ENCODE measurements at places on chromosomes 7 and 10. TPM values are rescaled to one million over a fixed set of nuclear protein-coding genes. Genes with fewer than 3 reads are reported as not detected.

GRCh38 chr10:96366508-96366907 lies 7.7 kb upstream of the OPALIN start:
- no peak overlapping the region for H3K4me3 ChIP-seq
- H3K27ac ChIP-seq, result no peak overlapping the region
- no peak for DNase-seq
- peaks cover 2% of the 10 kb centered on the region for H3K4me1 ChIP-seq
- H3K27me3 ChIP-seq, result no peaks in the 10 kb centered on the region

- H3K4me3 ChIP-seq, result no peak overlapping the region
- no peaks in the 10 kb centered on the region for H3K27me3 ChIP-seq
- H3K27ac ChIP-seq, result no peak overlapping the region
- DNase-seq, result no peak
Measured at GRCh38 chr10:73967022-73967429, 30.9 kb upstream of the VCL start.

- H3K4me3 ChIP-seq, result no peak overlapping the region
- H3K36me3 ChIP-seq, result no peaks in the 10 kb centered on the region
- no peak for DNase-seq
- no peak overlapping the region for H3K27ac ChIP-seq
- no peaks in the 10 kb centered on the region for H3K27me3 ChIP-seq
- H3K4me1 ChIP-seq, result peaks cover 11% of the 10 kb centered on the region
Measured at GRCh38 chr7:128928159-128928813, 9.4 kb upstream of the IRF5 start.

- no peaks in the 10 kb centered on the region for H3K4me1 ChIP-seq
- DNase-seq, result no peak
- H3K4me3 ChIP-seq, result no peak overlapping the region
- no peaks in the 10 kb centered on the region for H3K36me3 ChIP-seq
Measured at GRCh38 chr10:113356794-113357680, 195.8 kb upstream of the HABP2 start.

DNA sequence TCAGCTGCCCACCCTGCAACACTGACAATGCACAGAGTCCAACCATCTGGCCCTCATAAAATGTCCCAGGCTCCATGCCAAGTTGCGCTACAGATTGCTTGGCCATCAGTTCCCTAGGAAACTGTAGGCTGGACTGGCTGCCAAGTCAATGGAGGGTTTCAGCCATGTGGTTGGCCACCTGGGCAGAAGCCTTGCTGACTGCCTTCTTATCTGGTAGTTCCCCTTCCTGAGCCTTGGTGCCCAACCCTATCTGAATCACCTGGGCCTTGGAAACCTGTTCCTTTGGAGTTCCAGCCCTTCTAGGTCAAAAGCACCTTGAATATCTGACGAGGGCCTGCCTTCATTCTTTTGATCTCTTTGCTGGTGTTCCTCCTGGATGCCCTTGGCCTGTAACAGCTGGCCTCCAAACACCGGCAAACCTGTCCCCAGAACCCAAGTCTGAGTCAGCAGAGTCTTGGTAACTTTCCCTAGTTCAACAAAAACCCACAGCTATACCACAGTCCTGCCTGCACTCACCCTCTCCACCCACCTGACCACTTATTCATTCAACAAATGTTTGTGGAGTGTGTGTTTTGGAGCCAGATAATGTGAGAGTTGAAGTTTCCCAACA lies 37.4 kb upstream of the KDM7A start:
- no peak overlapping the region for H3K27ac ChIP-seq
- H3K4me1 ChIP-seq, result peaks cover 7% of the 10 kb centered on the region
- H3K4me3 ChIP-seq, result no peak overlapping the region
- H3K27me3 ChIP-seq, result no peaks in the 10 kb centered on the region
- DNase-seq, result no peak
- H3K36me3 ChIP-seq, result no peaks in the 10 kb centered on the region

DNA sequence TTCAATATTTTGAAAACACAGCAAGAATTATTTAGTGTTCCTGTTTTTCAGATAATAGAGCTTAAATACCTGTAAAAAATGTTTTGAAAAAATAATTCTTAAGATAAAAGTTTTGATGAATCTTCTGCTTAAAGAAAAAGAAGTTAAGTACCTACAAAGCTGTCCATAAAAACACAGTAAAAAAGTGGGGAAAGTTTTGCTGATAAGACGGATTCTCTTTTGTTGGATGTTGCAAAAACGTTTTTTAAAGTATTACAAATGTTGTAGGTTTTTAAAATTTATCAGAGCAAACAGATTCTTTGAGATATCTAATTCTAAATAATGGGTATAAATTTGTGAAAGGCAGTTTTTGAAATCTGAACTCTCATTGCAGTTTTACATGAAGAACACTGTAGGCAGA lies 12.2 kb downstream of the DMTF1 start:
- no peaks in the 10 kb centered on the region for H3K4me1 ChIP-seq
- H3K36me3 ChIP-seq, result no peaks in the 10 kb centered on the region
- no peak overlapping the region for H3K4me3 ChIP-seq
- H3K27me3 ChIP-seq, result no peaks in the 10 kb centered on the region
- DNase-seq, result no peak
- H3K27ac ChIP-seq, result no peak overlapping the region

- peaks cover 4% of the 10 kb centered on the region for H3K36me3 ChIP-seq
- H3K27ac ChIP-seq, result no peak overlapping the region
- H3K4me1 ChIP-seq, result peaks cover 11% of the 10 kb centered on the region
- no peaks in the 10 kb centered on the region for H3K27me3 ChIP-seq
- no peak for DNase-seq
Measured at GRCh38 chr7:30469303-30469702, 9.3 kb downstream of the NOD1 start.

- H3K4me3 ChIP-seq, result no peak overlapping the region
- H3K27ac ChIP-seq, result no peak overlapping the region
- no peaks in the 10 kb centered on the region for H3K27me3 ChIP-seq
- no peaks in the 10 kb centered on the region for H3K36me3 ChIP-seq
Measured at GRCh38 chr10:29240986-29241660, 47.7 kb upstream of the LYZL1 start.

DNA sequence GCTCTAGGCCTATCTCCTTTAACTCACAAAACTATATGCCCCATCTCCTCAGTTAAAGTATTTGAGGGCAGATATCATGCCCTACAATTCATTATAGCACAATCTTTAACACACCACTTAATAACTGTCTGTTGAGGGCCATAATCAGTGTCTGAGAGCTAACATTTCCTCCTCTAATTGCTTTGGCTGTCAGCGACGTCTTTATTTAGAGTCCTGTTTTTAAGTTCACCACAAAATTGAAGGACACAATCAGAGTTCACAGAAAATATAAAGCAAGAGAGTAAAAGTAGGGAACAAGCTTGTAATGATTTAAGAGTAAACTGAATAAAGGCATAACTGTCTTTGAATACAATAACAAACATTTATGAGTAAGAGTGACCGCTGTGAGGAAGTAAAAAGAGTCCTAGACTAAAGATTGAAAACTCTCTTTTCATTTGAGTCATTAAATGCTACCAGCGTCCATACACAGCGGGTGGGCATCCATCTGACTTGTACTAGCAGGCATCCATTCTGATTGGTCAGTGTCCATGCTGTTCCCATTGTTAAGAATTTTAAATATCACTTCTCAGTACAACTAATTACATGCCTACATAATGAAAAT lies 38.4 kb upstream of the ABCB4 start:
- no peak for DNase-seq
- H3K27me3 ChIP-seq, result no peaks in the 10 kb centered on the region
- H3K4me1 ChIP-seq, result no peaks in the 10 kb centered on the region
- no peak overlapping the region for H3K4me3 ChIP-seq

- no peak overlapping the region for H3K4me3 ChIP-seq
- no peaks in the 10 kb centered on the region for H3K27me3 ChIP-seq
- no peaks in the 10 kb centered on the region for H3K36me3 ChIP-seq
- H3K4me1 ChIP-seq, result no peaks in the 10 kb centered on the region
Measured at GRCh38 chr7:36961097-36961496, 236.8 kb upstream of the AOAH start.

- H3K27ac ChIP-seq, result peak overlapping the region; percentile 99
- no peaks in the 10 kb centered on the region for H3K36me3 ChIP-seq
- peaks cover 39% of the 10 kb centered on the region for H3K4me1 ChIP-seq
- H3K4me3 ChIP-seq, result peak overlapping the region; percentile 88
- peak; percentile 18 for DNase-seq
- H3K27me3 ChIP-seq, result no peaks in the 10 kb centered on the region
Measured at GRCh38 chr7:39950473-39951225, 593 bp downstream of the CDK13 start.

GRCh38 chr7:1663223-1663622 lies 6.9 kb upstream of the ELFN1 start:
- H3K27ac ChIP-seq, result no peak overlapping the region
- no peaks in the 10 kb centered on the region for H3K36me3 ChIP-seq
- peaks cover 12% of the 10 kb centered on the region for H3K4me1 ChIP-seq
- H3K4me3 ChIP-seq, result no peak overlapping the region

GRCh38 chr10:93498166-93498565 lies 1.8 kb downstream of the CEP55 start:
- H3K27me3 ChIP-seq, result no peaks in the 10 kb centered on the region
- no peak overlapping the region for H3K4me3 ChIP-seq
- H3K36me3 ChIP-seq, result no peaks in the 10 kb centered on the region
- H3K27ac ChIP-seq, result no peak overlapping the region
- DNase-seq, result no peak
- H3K4me1 ChIP-seq, result peaks cover 8% of the 10 kb centered on the region

- H3K36me3 ChIP-seq, result no peaks in the 10 kb centered on the region
- no peak overlapping the region for H3K27ac ChIP-seq
- H3K27me3 ChIP-seq, result no peaks in the 10 kb centered on the region
- H3K4me1 ChIP-seq, result peaks cover 1% of the 10 kb centered on the region
- DNase-seq, result no peak
Measured at GRCh38 chr10:3085785-3086567, 18.6 kb downstream of the PFKP start.

DNA sequence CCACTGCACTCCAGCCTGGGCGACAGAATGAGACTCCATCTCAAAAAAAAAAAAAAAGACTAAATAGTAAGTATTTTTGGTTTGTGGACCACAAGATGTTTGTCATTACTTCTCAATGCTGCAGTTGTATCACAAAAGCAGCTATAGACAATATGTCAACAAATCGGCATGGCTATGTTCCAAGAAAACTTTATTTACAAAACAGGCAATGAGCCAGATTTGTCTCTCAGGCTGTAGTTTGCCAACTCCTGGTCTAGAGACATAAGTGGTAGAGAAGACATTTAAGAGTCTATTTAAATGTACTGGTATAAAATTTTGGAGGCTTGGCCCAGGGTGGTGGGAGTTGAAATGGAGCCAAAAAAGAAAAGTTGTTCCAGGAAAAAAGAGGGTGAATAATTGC lies 185.8 kb downstream of the SORCS1 start:
- H3K4me3 ChIP-seq, result no peak overlapping the region
- DNase-seq, result no peak
- no peaks in the 10 kb centered on the region for H3K36me3 ChIP-seq
- no peak overlapping the region for H3K27ac ChIP-seq
- H3K27me3 ChIP-seq, result no peaks in the 10 kb centered on the region

GRCh38 chr10:102819054-102819453 lies 18.2 kb downstream of the CYP17A1 start:
- peaks cover 18% of the 10 kb centered on the region for H3K36me3 ChIP-seq
- no peaks in the 10 kb centered on the region for H3K27me3 ChIP-seq
- H3K27ac ChIP-seq, result no peak overlapping the region
- H3K4me1 ChIP-seq, result no peaks in the 10 kb centered on the region
- no peak for DNase-seq

DNA sequence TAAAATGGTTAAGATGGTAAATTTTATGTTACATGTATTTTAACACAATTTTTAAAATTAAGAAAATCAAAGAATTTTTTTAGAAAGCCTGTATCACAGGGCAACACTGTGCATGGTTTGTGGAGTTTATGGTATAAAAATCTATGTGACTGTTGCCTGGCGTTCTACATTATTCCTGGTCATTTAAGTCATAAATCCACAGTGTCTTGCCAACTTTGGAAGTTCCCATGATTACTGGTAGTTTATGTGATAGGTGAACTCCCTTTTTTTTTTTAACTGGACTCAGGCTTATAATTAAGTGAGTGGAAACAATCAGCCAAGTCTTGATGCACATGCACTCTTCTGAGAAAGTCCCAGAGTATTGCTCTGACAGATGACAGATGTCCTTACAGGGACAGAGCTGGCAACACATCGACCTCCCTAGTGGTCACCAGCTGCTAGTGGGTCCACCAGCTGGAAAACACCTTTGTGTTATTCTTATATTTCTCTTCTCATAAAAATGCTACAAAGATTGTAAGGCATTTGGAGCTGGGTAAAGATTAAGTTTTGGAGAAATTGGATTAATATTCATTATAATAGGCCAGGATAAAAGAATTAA lies 8.8 kb upstream of the STN1 start:
- H3K27ac ChIP-seq, result no peak overlapping the region
- no peaks in the 10 kb centered on the region for H3K36me3 ChIP-seq
- DNase-seq, result no peak
- no peaks in the 10 kb centered on the region for H3K27me3 ChIP-seq
- no peak overlapping the region for H3K4me3 ChIP-seq

DNA sequence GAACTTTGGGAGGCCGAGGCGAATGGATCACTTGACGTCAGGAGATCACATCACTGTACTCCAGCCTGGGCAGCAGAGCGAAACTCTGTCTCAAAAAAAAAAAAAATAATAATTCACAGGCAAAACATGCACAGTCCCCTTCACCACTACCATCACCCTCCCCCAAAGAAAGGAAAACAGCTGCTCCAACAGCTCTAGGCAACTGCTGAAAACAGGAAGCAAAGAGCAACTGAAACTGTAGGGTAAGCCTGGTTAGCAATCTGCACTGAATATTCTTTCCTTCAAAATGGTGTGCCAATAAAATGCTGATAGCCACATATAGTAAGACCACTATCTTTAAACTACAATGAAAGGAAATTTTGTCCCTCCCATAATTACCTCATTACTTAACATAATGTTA lies 11.8 kb downstream of the NT5C2 start:
- DNase-seq, result no peak
- H3K27me3 ChIP-seq, result no peaks in the 10 kb centered on the region
- H3K27ac ChIP-seq, result no peak overlapping the region

DNA sequence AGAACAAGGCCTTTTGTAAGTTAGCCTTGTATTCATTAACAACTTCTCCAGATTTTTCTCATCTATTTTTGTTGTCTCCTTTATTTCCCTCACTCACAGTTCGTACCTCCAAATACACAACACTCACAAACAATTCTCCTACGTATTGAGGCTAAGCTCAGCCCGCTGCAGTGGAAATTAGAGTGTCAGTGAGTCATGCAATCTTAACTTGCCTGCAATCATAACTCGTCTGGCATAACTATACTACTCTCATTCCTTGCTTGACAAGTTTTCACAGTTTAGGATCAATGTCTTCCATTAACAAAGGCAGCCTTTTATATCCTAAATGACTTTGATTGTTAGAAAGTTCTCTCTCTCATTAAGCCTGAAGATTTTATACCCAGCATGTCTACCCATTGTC lies 23.8 kb downstream of the TMEM196 start:
- no peak overlapping the region for H3K4me3 ChIP-seq
- H3K27ac ChIP-seq, result no peak overlapping the region
- H3K4me1 ChIP-seq, result no peaks in the 10 kb centered on the region
- no peaks in the 10 kb centered on the region for H3K27me3 ChIP-seq
- no peak for DNase-seq
- no peaks in the 10 kb centered on the region for H3K36me3 ChIP-seq

The ST8SIA6 gene
- 3.2 TPM for total RNA-seq

The HOXA5 gene
- 0.32 TPM for total RNA-seq

The PLCE1 gene
- total RNA-seq, result 0.03 TPM

The NYAP1 gene
- total RNA-seq, result 1.4 TPM

The CCDC146 gene
- total RNA-seq, result 11.6 TPM

The SPACDR gene
- total RNA-seq, result 3.3 TPM

All from T-cell (primary cell).